ENCODE measurements at places on chromosomes 16 and 17.

GRCh38 chr17:80861892-80862291, 129.7 kb upstream of the CHMP6 start:
- DNase-seq: no peak

DNA sequence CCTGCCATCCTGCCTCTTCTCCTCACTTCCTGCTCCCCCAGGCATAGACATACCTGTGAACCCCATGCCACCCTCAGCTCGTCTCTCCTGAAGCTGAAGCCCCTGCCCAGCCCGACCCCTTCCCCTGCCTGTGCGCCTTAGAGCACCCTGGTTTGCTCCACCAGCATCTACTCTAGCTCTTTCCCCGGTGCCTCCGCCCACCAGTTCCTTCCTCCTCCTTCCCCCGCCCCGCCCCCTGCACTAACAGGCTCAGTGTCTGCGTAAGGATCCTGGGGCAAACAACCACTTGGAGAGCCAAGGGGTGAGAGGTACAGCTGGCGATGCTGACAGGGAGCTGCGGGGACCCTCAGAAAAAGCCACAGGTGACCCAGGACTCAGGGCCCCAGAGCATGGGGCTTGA, 1.9 kb downstream of the GPR142 start:
- peak; percentile 47 for DNase-seq

DNA sequence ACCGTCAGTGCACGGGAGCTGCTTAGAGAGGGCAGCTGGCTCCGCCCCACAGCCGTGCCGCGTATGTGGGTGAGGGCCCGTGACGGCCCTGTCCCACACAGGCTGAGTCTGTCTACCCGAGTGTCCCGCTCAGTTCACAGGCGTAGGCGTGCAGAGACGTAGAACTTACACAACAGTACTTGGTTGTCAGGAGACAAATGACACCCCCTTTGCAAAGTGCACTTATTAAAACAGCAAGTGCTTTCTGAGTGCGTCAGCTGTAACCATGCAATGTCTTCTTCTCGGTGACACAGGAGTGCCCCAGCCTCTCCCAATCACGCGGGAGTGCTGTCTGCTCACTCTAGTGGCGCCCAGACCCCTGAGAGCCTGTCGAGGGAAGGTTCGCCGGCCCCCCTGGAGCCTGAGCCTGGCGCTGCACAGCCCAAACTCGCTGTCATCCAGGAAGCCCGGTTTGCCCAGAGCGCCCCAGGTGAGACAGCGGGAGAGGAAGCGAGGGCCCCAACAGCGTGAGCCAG, 64.2 kb downstream of the FOXK2 start:
- DNase-seq: no peak

GRCh38 chr16:57427307-57427706, 19.9 kb downstream of the CIAPIN1 start:
- DNase-seq: no peak

DNA sequence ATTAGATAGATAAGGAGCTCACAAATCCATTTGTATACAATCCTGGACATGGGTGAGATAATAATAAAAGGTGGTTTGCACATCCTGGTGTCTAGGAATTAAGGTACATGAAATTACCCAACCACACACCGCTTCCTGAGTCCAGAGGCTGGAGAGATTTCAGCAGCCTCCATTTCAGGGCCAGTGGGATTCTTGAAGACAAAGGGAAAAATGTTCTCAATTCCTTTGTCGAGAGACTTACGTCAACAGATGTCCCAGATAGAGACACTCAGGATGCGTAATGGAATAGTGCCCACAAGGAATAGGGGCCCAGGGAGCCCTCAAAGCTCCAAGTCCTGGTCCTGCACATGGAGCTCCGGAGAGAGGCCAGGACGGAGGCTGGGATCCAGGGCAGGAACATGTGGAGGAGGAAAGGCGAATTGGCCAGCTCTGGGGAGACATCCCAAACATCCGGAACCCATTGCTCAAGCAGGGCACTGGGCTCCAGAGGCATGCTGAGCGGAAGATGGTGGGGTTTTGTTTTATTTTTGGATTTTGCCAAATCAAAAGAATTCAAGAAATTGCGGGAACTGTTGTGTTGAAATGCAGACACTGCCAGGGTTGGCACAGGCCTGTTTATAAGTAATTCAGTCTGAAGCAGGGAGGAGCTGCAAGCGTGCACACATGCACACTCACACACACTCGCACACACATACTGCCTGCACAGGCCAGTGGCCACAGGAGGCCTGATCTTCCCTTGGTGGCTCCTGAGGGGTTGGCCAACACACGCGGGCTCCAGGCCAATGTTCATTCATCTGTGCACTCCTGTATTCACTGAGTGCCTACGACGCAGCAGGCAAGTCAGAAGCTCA, 97.2 kb downstream of the NOG start:
- no peak for DNase-seq

- no peak for DNase-seq
Measured at GRCh38 chr17:67504182-67504581, 127.1 kb downstream of the PITPNC1 start.

- DNase-seq: no peak
Measured at GRCh38 chr16:30445149-30445407, 596 bp downstream of the SEPHS2 start.

DNA sequence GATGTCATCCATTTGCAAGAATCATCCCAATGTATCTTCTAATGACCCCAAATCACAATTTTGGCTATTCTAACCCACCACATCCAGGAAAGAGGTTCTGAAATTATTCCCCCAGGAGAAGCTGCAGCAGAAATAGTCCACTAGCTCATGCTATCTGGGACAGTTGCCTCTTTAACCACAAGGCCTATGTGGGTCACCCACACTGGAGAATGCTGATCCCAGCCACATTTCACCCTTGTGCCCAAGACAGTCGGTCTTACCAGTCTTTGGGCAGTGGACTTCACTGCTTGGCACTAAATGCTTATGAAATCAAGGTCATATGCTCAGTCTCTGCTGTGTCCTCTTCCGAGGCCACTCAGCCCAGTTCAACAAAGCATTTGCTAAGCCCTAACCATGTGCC, 27.0 kb downstream of the ABCC12 start:
- no peak for DNase-seq

- DNase-seq: no peak
Measured at GRCh38 chr17:43588664-43589435, 42.7 kb upstream of the ETV4 start.

GRCh38 chr16:24367186-24367710, 111.1 kb downstream of the CACNG3 start:
- DNase-seq: no peak

Measured in bone marrow (tissue), 2 donors.